ENCODE measurements at places on chromosomes 2 and 18.

GRCh38 chr2:12202313-12203075, 456.1 kb downstream of the LPIN1 start:
- DNase-seq = peak; percentile 20

GRCh38 chr2:65452150-65452895, 19.9 kb upstream of the SPRED2 start:
- DNase-seq = no peak

DNA sequence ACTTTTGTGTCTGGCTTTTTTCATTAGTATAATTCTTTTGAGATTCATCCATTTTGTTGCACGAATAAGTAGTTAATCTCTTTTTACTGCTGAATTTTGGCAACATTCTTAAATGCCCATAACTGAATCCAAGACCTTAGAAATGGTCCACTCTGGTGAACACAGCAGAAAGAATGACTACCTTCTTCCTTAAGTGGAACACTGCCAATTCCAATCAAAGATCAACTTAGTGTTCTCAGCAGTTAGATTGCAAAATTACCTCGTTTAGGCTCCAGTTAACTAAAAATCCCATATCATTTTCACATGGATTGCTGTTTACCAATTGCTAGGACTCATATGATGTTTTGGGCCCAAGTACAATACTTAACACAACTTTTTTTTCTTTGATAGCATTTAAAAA, 59.9 kb downstream of the MDH1 start:
- no peak for DNase-seq

- no peak for DNase-seq
These were observed 8.0 kb upstream of the CFAP65 start for GRCh38 chr2:219049282-219049681.

- DNase-seq = no peak
These were observed 9.3 kb downstream of the ST6GAL2 start for GRCh38 chr2:106876699-106877098.

- DNase-seq = no peak
These were observed 57.7 kb downstream of the METTL4 start for GRCh38 chr18:2513616-2514015.

- DNase-seq = peak; percentile 26
These were observed 110.3 kb upstream of the ST6GAL2 start for GRCh38 chr2:106996171-106996769.

GRCh38 chr2:17495590-17495989, 22.6 kb downstream of the RAD51AP2 start:
- no peak for DNase-seq

- no peak for DNase-seq
These were observed 131.0 kb downstream of the PHLPP1 start for GRCh38 chr18:62846313-62846712.

DNA sequence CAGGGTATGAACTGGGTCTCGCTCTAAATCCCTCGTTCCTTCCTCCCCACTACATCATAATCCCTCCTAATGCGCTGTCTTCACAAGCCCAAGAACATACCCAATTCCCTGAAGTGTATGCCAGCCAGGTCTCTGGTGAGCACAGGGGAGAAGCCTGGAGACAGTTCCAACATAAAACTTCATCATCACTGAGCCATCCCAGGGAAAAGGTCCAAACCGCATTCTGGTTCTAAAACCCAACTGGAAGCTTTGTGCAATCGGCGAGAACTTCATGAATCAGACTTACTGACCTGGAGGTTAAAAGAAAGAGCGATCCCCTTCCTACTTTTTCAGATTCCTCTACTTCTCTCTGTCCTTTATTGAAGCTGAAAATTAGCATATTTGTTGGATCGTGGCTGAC, 132.7 kb downstream of the ALPK2 start:
- no peak for DNase-seq

- peak; percentile 49 for DNase-seq
These were observed 557.9 kb downstream of the CCDC85A start for GRCh38 chr2:56741601-56742102.

GRCh38 chr2:144190908-144191605, 328.9 kb downstream of the ZEB2 start:
- DNase-seq = no peak

DNA sequence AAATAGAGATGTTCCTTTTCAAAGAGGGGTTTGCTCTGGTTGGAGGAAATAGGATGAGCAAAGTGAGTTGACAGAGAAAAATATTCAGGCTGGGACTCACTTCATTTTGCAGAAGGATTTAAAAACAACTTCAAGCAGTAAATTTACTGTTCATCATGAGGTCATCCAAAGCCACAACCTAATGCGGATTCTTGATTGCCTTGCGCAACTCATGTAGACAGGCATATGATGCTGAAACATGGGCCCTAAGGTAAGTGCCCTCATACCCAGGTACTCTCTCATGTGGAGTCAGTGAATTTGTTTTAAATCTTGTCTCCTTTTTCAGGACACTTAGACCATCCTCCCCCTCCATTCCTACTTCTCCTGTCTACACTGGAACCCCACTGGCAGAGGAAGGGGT, 51.9 kb upstream of the LYPD1 start:
- DNase-seq = no peak

- no peak for DNase-seq
These were observed 272.5 kb downstream of the GALR1 start for GRCh38 chr18:77522051-77522675.

- DNase-seq = no peak
These were observed 20.6 kb upstream of the TMEM163 start for GRCh38 chr2:134739236-134739878.

- DNase-seq = no peak
These were observed 58.7 kb downstream of the HK2 start for GRCh38 chr2:74892609-74893008.

- peak; percentile 74 for DNase-seq
These were observed 5.8 kb downstream of the SLC14A2 start for GRCh38 chr18:45621061-45621511.

- peak; percentile 70 for DNase-seq
These were observed 321.9 kb downstream of the CELF4 start for GRCh38 chr18:37243741-37244140.

DNA sequence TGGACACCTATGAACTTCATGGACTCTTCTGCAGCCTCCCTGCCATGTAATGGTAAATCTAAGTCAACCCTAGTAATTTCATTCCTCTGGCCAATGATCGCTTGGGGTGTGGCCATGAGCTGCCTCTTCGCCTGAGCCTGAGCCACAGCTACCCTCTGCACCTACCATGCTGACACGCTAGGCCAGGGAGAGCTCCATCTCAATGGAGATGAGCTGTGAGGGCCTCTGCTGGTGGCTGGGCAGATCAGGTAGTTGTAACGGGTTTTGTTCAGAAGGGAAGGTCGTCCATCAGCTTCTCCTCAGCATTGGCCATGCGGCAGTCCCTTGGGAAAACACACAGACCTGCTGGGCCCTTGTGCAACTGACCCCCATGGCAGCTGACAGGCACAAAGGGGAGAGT, 24.4 kb downstream of the MPHOSPH10 start:
- DNase-seq = peak; percentile 8

DNA sequence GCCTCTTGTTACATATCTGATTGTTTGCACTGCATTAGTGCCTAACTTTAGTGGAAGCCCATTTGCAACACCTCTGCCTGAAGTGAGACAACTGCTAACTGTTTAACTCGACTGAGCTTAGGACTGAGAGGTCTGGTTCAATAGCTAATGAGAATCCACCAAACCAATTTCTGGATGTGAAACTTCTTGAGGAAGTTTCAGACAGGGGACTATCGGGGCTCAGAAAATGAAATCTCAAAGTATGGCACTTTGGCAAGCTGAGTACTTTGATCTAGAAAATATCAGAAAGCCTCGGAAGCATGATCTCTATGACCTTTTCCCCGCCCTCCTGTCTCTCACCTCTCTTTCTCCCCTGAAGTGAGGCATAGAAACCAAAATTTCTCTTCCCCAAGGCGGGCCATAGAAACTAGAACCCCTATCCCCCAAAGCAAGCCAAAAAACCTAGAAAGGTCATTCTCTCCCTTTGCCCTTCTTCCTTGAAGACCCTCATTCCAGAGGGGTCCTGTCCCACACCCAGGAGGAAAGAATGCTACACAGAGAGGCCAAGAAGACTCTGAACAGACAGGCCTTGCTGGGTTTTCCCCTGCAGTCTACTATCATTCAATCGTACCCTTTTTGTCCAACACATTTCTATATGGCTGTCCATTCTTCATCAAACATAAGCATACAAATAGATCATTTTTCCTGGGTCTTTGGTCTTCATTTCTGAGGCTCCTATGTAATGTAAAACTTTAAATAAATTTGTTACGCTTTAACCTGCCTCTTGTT, 69.6 kb upstream of the CREB1 start:
- no peak for DNase-seq

DNA sequence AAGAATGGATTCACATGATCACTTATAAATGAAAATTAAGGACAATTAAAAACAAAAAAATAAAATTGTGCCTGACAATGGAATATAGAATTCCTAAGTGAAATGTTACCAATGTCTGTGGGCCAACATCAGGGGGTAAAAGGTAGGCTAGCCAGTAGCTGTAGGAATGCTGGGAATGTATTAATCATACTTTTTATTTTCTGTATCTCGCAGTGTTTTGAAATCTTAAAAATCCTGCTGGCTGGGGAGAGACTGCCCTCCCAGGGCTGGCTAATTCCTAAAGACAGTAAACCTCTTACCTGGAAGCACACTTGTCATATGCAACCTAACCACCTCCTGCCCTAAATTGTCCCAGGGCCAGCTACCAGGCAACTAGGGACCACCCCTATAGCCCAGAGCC, 69.8 kb downstream of the REV1 start:
- DNase-seq = no peak

GRCh38 chr2:205699515-205700289, 17.4 kb downstream of the NRP2 start:
- DNase-seq = no peak

GRCh38 chr18:5268874-5269273, 26.7 kb downstream of the ZBTB14 start:
- DNase-seq = no peak

- no peak for DNase-seq
These were observed 146.5 kb downstream of the SH3BP4 start for GRCh38 chr2:235098269-235098668.

DNA sequence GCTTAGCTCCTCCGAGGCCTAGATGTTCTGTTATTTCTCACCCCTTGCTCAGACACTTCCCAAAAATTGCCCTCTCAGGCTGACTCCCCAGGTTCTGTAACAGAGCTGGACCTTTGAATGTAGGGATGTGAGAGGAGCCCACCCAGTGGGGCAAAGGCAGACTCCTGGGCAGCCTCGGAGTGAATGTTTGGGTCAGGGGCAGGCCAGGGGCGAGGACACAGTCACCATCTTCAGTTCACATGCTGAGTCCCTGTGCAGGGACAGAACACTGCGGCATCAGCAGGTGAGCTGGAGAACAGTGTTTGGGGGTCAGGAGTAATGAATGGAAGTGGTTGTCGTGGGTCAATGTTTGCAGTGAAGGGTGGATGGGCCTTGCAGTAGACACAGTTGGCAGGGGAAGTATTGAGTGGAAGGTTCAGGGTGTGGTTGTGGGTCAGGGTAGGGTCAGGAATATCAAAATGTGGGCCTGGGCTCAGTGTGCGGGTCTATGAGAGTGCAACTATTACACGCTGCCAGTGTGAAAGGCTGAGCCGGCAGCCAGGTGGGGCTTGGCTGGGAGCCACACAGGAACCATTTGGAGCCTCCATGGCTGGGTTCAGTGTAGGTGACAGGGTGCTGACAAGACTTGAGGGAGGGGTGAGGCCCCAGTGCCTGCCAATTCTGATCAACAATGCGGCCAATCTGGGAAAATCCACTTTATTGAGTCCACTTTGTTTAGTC, 4.4 kb downstream of the IHH start:
- DNase-seq = no peak

- no peak for DNase-seq
These were observed 28.9 kb downstream of the LPIN2 start for GRCh38 chr18:2984091-2984490.

DNA sequence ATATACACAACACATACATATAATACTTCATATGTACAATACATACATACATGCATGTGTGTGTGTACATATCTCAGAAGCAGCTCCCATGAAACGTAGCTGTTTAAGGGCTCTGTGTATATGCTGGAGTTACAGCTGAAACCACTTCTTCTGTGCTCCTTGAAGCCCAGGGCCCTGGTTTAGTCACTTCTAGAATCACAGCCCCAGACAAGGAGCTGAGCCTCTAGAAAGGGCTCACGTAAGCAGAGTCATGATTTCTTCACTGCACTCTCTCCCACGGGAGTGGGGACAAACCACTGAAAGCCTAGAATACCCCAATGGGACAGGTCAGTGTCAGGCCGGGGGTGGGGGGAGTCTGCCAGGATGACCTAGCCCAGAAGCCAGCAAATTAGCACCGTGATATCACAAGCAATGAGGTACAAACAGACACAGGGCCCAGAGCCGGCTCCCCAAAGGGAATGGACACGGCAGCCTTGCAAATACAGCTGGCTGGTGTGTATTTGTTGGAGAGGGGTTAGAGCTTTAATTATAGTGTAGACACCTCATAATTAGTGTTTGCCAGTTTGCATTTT, 90.3 kb downstream of the C1QL2 start:
- DNase-seq = no peak

DNA sequence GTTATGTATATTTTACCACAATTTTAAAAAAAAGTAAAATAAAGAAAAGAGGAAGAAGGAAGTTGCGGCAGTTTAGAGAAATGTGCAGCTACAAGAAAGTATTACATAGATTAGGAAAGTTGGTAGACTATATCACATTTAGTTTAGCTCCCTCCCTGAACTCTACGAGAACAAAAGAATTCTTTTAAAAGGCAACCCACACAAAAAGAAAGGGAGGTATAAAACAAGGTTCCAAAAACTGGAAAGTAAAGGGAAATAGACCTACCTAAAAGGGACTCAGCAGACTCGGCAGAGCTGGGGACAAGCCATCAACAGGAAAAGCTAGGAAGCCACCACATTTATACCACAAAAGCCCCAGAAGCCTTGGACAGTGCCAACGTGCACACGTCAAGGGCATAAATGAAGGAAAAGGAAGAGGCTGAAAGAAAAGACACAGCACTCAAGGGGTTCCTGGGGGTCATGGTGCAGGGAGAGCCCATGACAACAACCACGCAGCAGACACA, 9.1 kb downstream of the TMEM127 start:
- DNase-seq = no peak

DNA sequence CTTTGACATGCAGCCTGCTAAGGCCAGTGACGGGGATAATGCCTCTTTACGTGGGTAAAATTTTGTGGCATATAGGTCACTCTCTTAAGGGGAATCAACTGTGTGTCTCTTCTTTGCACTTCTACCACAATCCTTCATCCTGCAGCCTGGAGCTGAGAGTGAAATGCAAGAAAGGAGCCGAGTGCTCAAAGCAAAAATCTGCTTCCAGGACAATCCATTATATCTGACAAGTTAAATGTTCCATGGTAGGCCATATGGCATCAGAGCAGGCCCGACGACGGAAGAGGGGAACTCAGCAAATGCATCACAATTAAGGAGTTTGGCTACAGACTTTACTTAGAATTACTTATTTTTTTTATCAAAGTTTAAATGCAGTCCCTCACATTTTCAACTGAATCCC, 171.2 kb downstream of the TCF4 start:
- no peak for DNase-seq

Data from eye (tissue), 1 donor.